SJCRH30 (cell line): ENCODE measurements at places on chromosomes 6 and 20.
A peak's percentile ranks its signal among the peaks of the same experiment; 100 is the strongest.

DNA sequence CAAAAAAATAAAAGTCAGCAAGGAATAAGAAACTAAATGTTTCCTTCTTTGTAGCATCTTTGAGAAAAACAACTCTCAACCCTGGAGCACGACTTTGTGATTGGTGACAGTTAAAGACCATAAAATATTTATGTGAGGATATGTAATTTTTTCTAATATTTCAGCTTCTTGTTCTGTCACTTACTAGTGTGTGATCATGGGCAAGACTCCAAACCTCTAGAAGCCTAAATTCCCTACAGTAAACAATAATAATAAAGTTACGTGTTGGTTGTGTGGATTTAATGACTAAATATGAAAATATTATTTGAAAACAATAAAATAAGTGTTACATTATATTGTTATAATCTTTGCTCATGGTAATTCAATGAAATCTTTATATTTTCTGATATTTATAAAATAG lies 735.6 kb upstream of the MARCKS start:
- H3K27me3 ChIP-seq: no peaks in the 10 kb centered on the region
- H3K27ac ChIP-seq: peak overlapping the region; percentile 76
- DNase-seq: no peak
- no peaks in the 10 kb centered on the region for H3K36me3 ChIP-seq
- H3K4me3 ChIP-seq: no peak overlapping the region
- peaks cover 28% of the 10 kb centered on the region for H3K4me1 ChIP-seq

DNA sequence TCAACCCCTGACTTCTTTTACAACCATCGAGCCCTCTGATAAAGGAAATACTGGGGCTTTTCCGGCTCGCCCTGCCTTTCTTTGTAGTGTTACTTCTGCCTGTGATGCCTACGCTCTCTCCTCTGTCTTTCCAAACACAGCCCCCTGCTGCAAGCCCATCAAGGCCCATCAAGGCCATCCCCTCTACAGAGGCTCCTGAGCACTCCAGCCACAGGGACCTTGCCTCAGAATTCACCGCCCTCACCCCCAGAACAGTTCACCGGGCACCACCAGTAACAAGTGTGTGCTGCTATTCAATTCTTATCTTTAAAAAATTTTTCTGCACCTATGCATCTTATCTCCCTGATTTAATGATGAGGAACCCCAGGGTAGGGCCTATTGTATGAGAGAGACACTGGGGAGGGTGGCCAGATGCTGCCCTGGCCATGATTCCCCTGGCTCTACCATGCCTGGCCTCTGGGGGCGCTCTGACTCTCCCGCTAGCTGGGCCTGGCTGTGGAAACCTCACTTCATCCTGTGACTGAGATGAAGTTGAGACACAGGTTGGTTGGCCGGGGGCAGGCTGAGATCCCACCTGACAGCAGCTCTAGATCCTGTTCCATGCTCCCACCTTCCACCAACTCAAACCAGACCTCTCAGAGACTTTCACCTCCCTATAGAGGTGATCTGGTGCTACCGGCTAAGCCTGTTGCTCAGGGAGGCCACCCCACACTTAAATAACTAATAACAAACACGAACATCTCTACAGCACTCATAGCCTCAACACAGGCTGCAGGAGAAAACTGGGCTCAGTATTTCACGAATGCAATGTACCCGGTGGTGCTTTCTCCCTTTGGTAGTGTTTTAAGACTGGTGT lies 19.2 kb upstream of the GLP1R start:
- no peaks in the 10 kb centered on the region for H3K4me1 ChIP-seq
- no peak overlapping the region for H3K27ac ChIP-seq
- peak; percentile 60 for DNase-seq
- peaks cover 7% of the 10 kb centered on the region; the same call in 1 of the 2 replicates for H3K27me3 ChIP-seq

DNA sequence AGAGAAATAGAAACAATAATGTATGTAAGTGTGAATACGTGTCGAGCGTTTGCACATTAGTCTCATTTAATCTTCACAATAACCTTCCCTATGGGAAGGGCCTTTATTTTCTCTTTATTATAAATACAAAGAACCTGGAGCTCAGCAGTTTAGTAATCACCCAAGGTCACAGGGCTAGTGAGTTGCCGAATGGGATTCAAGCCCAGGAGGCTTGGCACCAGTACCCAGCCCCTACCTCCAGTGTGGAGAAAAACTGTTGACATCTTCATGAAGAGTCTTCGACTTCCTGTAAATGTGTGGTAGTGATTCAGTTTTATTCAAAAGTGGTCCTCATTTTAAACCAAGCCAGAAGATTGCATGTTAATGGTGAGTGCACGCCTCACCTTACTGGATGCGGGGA lies 162.8 kb downstream of the SCML4 start:
- H3K36me3 ChIP-seq: no peaks in the 10 kb centered on the region
- no peak overlapping the region for H3K4me3 ChIP-seq
- no peak overlapping the region for H3K27ac ChIP-seq
- peaks cover 49% of the 10 kb centered on the region for H3K4me1 ChIP-seq

DNA sequence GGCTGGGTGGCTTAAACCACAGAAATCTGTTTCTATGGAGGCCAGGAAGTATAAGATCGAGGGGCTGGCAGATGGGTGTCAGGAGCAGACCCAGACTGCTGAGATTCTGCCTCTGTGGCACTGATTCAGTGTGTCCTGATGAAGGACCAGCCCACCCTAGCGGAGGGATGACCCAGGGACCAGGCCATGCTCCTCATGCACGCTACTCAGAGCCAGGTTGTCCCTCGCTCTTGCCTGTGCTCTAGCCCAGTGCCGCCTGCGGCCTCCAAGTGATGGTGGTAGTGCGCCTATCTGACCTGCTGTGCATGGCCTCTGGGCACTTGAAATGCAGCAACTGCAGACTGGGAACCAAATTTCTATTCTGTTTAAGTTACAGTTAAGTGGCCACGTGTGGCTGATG lies 13.1 kb upstream of the APMAP start:
- DNase-seq: no peak
- H3K36me3 ChIP-seq: no peaks in the 10 kb centered on the region; the same call in 1 of the 2 replicates
- no peaks in the 10 kb centered on the region for H3K4me1 ChIP-seq

DNA sequence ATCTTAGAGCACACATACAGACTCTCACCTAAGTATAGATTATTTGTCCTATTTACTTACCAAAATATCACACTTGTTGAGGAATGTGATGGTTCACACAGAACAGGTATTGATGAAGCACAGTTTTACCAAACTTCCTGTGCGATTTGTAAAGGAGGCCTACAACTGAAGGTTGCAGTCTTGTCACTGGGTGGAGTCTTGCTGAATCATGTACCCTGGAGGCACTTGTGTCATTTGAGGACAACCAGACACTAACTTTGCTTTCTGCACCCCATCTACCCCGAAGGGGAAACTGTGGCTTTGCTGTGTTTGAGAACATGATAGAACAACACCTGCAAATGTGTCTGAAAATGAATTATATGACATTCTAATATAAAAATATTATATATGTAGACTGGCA lies 32.4 kb upstream of the HINT3 start:
- no peak overlapping the region for H3K27ac ChIP-seq
- no peaks in the 10 kb centered on the region for H3K36me3 ChIP-seq
- peaks cover 4% of the 10 kb centered on the region; the same call in 1 of the 2 replicates for H3K4me1 ChIP-seq
- DNase-seq: no peak

GRCh38 chr20:23052904-23053303 lies 3.4 kb upstream of the THBD start:
- no peak for DNase-seq

GRCh38 chr20:916125-916799 lies at the start of gene ANGPT4:
TSS of gene ANGPT4 (minus strand) at chr20:916334. CDS start at chr20:916214, 120 bp downstream.
- H3K36me3 ChIP-seq: no peaks in the 10 kb centered on the region
- H3K4me1 ChIP-seq: no peaks in the 10 kb centered on the region; the same call in 1 of the 2 replicates
- no peak within 1 kb of the TSS for H3K27ac ChIP-seq

DNA sequence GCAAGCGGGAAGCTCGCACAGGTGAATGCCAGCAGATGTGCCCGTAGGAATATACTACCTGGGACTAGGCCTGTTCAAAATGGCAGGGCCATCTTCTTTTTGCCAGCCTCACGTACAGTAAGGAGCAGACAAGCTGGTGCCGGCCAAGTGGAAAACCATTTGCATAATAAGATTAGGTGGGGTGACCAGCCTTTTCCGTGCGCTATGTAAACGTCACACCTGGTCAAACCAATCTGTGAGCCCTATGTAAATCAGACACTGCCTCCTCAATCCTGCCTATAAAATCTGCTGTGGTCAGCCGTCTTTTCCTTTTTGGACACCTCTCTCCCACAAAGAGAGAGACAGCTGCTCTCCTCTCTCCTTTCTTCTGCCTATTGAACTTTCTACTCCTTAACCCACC lies 60.8 kb upstream of the TMEM30A start:
- no peaks in the 10 kb centered on the region for H3K36me3 ChIP-seq
- peak; percentile 45 for DNase-seq
- H3K27ac ChIP-seq: no peak overlapping the region
- H3K27me3 ChIP-seq: no peaks in the 10 kb centered on the region; the same call in 1 of the 2 replicates
- H3K4me3 ChIP-seq: no peak overlapping the region

GRCh38 chr20:49741977-49742376 lies 28.3 kb upstream of the B4GALT5 start:
- H3K4me3 ChIP-seq: no peak overlapping the region
- no peaks in the 10 kb centered on the region for H3K36me3 ChIP-seq
- H3K4me1 ChIP-seq: no peaks in the 10 kb centered on the region

GRCh38 chr20:62394248-62395245 lies 7.6 kb downstream of the RPS21 start:
- no peaks in the 10 kb centered on the region for H3K27me3 ChIP-seq
- H3K4me1 ChIP-seq: no peaks in the 10 kb centered on the region
- no peak for DNase-seq
- H3K4me3 ChIP-seq: no peak overlapping the region

DNA sequence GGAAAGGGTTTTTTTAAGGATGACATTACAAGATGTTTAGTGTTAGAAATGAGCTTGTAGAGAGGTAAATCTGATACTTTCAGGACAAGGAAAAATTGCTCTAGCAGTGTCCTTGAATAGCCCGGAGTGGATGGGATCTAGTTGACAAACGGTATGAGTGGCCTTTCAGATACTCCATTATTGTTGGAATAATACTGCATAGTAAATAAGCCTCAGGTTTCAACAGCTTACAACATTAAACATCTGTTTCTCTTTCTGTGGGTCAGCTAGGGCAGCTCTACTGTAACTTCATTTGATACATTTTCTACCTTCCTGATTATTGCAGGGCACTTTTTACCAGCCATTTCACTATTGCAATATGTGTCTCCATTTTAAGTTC lies 118.0 kb downstream of the B3GAT2 start:
- no peaks in the 10 kb centered on the region for H3K27me3 ChIP-seq
- no peaks in the 10 kb centered on the region for H3K36me3 ChIP-seq
- no peak for DNase-seq
- no peak overlapping the region for H3K27ac ChIP-seq

GRCh38 chr6:75830959-75831885 lies 82.2 kb downstream of the MYO6 start:
- H3K27me3 ChIP-seq: no peaks in the 10 kb centered on the region
- H3K4me3 ChIP-seq: no peak overlapping the region
- H3K4me1 ChIP-seq: no peaks in the 10 kb centered on the region
- no peak overlapping the region for H3K27ac ChIP-seq
- H3K36me3 ChIP-seq: no peaks in the 10 kb centered on the region

- no peaks in the 10 kb centered on the region for H3K27me3 ChIP-seq
- peaks cover 11% of the 10 kb centered on the region for H3K4me1 ChIP-seq
- no peak overlapping the region for H3K4me3 ChIP-seq
- no peaks in the 10 kb centered on the region for H3K36me3 ChIP-seq
- no peak for DNase-seq
Measured at GRCh38 chr6:137631323-137631722, 137.1 kb upstream of the OLIG3 start.

- no peaks in the 10 kb centered on the region for H3K27me3 ChIP-seq
- 0 out of 2 replicates have a peak, but pooled peaks cover 4% of the 10 kb centered on the region for H3K4me1 ChIP-seq
- no peak overlapping the region for H3K27ac ChIP-seq
- H3K4me3 ChIP-seq: no peak overlapping the region
Measured at GRCh38 chr6:167102318-167102717, 20.6 kb upstream of the CCR6 start.

- H3K4me1 ChIP-seq: no peaks in the 10 kb centered on the region
- no peak overlapping the region for H3K4me3 ChIP-seq
- peak; percentile 24 for DNase-seq
- no peaks in the 10 kb centered on the region for H3K36me3 ChIP-seq
Measured at GRCh38 chr6:16045238-16045637, 83.6 kb upstream of the MYLIP start.
